Thyroid gland (tissue), 4 donors: ENCODE measurements at places on chromosomes 5 and 9.

DNA sequence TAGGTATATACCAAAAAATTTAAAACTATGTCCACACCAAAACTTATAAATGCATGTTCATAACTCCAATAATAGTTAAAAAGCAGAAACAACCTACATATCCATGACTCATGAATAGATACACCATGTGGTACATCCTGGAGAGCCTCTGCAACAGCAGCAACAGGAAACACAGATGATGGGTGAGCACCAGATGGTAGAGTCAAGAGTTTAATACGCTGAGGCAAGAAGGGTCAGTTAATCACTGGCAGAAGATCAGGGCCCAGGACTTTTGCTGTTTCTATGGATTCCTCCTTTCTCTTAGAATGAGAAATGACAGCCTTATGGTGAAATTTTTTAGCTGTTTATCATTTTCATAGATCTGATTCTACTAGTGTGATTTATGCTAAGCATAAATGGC lies 351.8 kb upstream of the ADAMTSL1 start:
- DNase-seq = no peak

DNA sequence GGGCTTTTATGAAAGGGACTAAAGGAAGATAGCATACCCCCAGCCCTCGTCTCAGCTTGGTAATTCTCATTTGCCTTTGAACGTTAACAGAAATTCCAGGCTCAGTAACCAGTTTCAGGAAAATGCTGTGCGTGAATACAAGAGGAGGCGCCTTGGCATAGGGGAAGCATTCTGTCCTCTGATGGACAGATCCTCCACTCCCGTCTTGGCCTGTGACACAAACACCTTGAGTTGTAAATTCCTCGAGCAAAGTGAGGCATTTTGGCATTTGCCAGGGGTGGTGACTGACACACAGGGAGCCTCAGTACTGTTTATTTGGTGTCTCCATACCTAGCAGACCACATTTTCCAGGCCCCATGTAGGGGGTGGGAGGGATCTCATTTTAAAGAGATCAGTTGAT lies 44.8 kb downstream of the APTX start:
- no peak for DNase-seq

DNA sequence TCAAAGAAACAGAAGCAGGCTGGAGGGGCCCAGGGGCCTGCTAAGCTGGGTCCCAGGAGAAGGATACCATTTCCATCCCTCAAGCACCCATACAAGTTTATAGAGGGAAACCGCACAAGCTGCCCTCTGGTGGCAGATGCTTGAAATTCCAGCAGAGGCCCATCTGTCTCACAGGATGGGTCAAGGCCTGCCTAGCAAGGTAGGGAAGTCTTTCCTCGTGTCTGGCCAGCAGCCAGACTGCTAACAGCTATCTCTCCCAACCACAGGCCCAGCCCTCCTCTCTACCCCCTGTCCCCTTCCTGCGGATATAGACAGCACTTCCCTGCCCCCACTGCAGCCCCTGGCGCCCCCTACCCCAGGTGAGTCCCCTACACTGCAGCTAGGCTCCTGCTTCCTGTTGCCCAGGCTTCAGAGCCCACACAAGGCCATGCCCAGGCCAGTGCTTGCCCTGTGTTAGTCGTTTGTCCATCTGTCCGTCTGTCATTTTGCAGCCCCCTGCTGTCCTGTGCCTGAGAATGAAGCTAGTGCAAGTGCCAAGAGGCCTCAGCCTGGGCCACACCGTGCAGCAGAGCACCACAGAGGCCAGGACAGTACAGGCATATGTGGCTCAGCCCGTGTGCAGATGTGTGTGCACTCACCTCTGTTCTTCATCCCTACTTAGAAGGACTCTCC lies 26.2 kb downstream of the TCF7 start:
- peak; percentile 77 for DNase-seq

- no peak for DNase-seq
Observed at GRCh38 chr9:21806644-21807043, 4.2 kb downstream of the MTAP start.

GRCh38 chr5:176994460-176995121 lies 12.0 kb downstream of the UIMC1 start:
- no peak for DNase-seq

DNA sequence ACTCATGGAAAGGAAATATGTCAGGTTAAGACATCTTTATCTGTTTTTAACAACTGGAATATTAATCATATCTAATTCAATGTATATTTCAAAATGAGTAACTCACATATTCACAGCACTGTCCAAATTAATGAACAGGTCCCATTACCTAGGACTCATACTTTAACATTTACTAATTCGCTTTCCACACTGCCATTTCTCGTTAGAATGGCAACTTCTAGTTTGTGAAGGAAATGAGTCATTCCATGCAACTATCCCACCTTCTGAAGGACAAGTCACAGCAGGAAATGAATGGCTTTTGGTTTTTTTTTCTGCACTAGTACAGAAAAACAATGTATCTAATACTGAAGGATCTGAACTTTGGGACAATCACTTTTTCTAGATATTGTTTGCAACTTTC lies 24.6 kb upstream of the IFNK start:
- DNase-seq = no peak

- no peak for DNase-seq
Observed at GRCh38 chr9:133888048-133888808, 103.9 kb downstream of the VAV2 start.

DNA sequence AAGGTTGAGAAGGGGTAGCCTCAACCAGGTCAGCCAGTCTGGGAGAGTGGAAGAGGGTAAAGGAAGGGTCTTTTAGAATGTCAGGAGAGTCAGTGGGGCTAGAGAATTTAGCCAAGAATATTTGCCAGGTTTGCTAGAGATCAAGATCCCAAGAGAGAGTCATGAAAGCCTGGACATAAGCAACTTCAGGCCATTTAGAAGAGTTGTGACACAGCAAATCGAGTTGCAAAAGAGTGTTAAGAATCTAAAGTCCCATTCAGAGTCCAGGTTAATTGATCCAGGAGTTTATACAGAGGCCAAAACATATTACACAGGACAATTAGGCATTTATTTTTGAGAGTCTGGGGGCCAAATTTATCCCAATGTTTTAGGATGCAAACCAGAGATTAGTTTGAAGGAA lies 1260.1 kb upstream of the ACO1 start:
- no peak for DNase-seq

DNA sequence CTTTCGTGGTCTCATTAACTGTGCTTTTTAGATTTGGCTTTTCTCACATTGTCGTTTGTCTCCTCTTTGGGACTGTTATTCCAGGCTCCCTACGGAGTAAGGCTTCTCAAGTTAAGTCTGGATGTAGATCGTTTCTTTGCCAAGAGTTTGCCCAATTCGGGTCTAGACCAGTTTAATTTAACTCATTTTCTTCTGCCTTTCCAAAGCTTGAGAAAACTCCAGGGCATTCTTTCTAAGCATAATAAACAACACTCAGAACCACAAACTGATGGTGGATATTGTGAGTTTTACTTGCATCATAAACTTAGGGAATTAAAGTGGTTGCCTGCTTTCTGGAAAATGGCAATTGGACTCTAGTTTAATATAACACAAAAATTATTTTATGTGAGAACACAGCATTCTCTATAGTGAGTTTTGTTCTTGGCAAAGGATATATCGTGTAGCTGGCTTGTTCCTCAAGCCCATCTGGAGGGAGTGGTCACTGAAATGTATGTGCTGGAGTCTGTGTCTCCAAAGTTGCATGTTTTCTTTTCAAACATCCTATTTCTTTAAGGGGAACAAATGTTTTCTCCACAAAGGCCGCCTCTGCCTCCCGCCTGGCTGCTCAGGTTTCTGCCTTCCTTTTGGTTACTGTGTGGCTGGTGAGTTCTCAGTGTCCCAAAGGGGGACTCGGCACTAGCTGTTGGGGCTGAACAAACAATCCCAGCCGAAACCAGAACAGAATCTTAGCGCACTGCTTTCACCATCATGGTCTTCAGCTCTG lies 211.3 kb upstream of the FBN2 start:
- DNase-seq = no peak

DNA sequence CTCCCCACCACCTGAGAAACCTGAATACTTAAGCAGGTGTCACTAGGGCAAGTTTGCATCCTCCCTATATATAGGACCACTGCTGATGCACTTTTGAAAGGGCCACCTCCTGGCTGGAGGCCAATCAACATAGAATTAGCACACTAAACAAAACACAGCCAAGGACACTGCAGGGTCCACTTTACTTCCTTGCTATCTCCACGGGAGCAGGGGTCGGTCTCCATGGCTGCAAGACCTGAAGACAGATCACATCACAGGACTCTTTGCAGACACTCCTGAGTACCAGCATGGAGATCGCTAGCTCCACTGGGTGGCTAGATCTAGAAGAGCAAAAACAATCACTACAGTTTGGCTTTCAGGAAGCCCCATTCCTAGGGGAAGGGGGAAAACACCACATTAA lies 72.3 kb downstream of the C9orf153 start:
- no peak for DNase-seq

GRCh38 chr5:68522863-68523262 lies 307.3 kb downstream of the PIK3R1 start:
- DNase-seq = no peak

DNA sequence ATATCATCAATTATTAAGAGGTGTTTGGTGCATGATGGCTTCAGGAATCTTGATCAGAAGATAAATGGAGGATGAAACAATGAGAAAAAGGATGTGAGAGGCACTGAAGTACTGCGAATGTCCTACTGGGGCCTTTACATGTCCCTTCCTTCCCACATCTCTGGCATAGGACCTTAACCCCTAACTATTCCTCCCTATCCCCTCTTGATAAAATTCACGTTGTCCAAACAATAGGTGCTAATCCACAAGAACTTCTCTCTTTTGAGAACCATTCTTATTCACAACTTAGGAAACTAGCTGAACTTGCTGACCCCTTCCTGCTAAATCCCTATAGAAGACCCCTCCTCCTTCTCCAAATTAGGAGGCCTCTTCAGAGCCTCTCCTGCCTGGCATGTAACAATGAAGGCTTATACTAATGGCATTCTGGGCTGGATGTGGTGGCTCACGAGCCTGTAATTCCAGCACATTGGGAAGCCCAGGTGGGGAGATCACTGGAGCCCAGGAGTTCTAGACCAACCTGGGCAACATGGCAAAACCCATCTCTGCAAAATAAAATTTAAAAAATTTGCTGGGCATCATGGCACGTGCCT lies 276.5 kb upstream of the SMARCA2 start:
- no peak for DNase-seq
